ENCODE measurements at places on chromosomes 1 and 21. TPM values are rescaled to one million over a fixed set of nuclear protein-coding genes. Genes with fewer than 3 reads are reported as not detected.

The CXADR gene
- 41.9 TPM for total RNA-seq

The HLX gene
- 1.6 TPM for total RNA-seq

GRCh38 chr1:197917805-197918651, 856 bp downstream of the LHX9 start:
- H3K4me3 ChIP-seq = no peak overlapping the region
- no peaks in the 10 kb centered on the region for H3K36me3 ChIP-seq
- no peak overlapping the region for H3K27ac ChIP-seq
- no peak for DNase-seq
- H3K27me3 ChIP-seq = no peaks in the 10 kb centered on the region
- H3K4me1 ChIP-seq = peaks cover 60% of the 10 kb centered on the region

- H3K4me3 ChIP-seq = no peak overlapping the region
- no peaks in the 10 kb centered on the region for H3K4me1 ChIP-seq
- DNase-seq = no peak
- no peaks in the 10 kb centered on the region for H3K27me3 ChIP-seq
Observed at GRCh38 chr1:28118640-28119307, 30.4 kb upstream of the EYA3 start.

DNA sequence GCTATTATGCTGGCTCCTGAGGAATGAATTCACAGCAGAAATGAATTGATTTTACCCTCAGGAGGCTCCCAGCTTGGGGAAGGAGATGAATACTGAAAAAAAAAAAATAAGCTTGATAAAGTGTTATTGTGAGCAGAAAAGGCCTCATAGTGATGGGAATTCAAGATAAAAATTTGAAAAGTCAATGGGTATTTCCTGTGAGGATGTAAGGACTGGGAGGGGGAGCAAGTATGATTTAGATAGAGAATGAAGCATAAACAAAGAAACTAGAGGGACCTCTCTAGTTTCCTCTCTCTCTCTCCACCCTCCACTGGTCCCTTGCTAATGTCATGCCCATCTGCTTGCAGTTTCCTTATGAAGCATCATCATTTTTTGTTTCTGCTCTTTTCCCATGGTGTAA, 439.0 kb upstream of the PLXNA2 start:
- H3K4me3 ChIP-seq = no peak overlapping the region
- no peaks in the 10 kb centered on the region for H3K4me1 ChIP-seq
- no peak overlapping the region for H3K27ac ChIP-seq
- H3K36me3 ChIP-seq = no peaks in the 10 kb centered on the region

GRCh38 chr1:46622344-46622743, 5.7 kb upstream of the MOB3C start:
- H3K4me3 ChIP-seq = no peak overlapping the region
- H3K36me3 ChIP-seq = no peaks in the 10 kb centered on the region
- peaks cover 3% of the 10 kb centered on the region for H3K4me1 ChIP-seq

- H3K27ac ChIP-seq = no peak overlapping the region
- no peaks in the 10 kb centered on the region for H3K27me3 ChIP-seq
- no peaks in the 10 kb centered on the region for H3K4me1 ChIP-seq
- no peak overlapping the region for H3K4me3 ChIP-seq
- H3K36me3 ChIP-seq = no peaks in the 10 kb centered on the region
- DNase-seq = no peak
Observed at GRCh38 chr1:58003059-58003458, 543.5 kb downstream of the OMA1 start.

- H3K27ac ChIP-seq = no peak within 1 kb of the TSS
- no peaks in the 10 kb centered on the region for H3K36me3 ChIP-seq
- H3K4me3 ChIP-seq = no peak within 1 kb of the TSS
- H3K4me1 ChIP-seq = peaks cover 37% of the 10 kb centered on the region
- H3K27me3 ChIP-seq = peaks cover 33% of the 10 kb centered on the region
Observed at GRCh38 chr1:34164771-34165391, at the start of gene CSMD2. Gene CSMD2, minus strand, starts transcription at chr1:34165230. Its CDS starts 133 bp downstream, at chr1:34165097.

DNA sequence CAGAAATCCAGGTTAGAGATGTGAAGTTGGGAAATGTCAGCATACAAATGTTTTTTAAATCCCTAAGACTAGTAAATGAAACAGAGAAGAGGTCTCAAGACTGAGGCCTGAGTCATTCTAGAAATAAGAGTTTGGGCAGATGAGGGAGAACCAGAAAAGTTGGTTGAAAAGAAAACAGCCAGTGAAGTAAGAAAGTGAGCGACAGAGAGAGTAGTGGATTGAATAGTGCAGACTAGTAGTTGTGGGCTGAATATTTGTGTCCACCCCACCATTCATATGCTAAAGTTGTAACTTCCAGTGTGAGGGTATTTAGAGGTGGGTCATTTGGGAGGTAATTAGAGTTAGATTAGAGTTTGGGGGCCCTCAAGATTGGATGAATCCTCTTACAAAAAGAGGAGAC, 889.2 kb downstream of the TTLL7 start:
- no peaks in the 10 kb centered on the region for H3K27me3 ChIP-seq
- H3K36me3 ChIP-seq = no peaks in the 10 kb centered on the region
- H3K4me1 ChIP-seq = no peaks in the 10 kb centered on the region
- no peak overlapping the region for H3K4me3 ChIP-seq

GRCh38 chr1:50158421-50158820, 49.7 kb downstream of the ELAVL4 start:
- H3K4me3 ChIP-seq = no peak overlapping the region
- no peaks in the 10 kb centered on the region for H3K36me3 ChIP-seq
- H3K27ac ChIP-seq = no peak overlapping the region
- no peak for DNase-seq
- no peaks in the 10 kb centered on the region for H3K27me3 ChIP-seq
- H3K4me1 ChIP-seq = no peaks in the 10 kb centered on the region

The PTPN22 gene
- total RNA-seq = 2.9 TPM

The RAB7B gene
- total RNA-seq = 0.78 TPM

GRCh38 chr1:57089855-57090254, 124.0 kb upstream of the C8B start:
- no peaks in the 10 kb centered on the region for H3K4me1 ChIP-seq
- no peaks in the 10 kb centered on the region for H3K36me3 ChIP-seq
- no peaks in the 10 kb centered on the region for H3K27me3 ChIP-seq
- no peak overlapping the region for H3K27ac ChIP-seq
- DNase-seq = no peak

DNA sequence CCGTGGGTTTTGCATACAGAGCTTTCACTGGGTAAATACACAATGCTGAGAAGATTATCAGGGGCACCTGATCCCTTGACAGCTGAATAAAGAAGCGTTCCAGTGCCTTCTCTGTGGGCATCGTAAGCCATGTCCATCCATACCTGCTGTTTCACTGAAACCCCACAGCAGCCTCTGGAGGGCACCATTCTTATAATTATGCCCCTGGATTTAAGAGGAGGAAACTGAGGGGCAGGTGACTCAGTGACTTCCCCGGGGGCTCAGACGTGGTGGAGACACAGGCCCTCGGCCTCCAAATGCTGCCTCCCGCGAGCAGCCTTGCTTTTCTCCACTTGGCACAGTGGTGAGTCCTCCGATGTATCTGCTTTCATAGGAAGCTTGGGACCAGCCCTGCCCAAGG, 56.7 kb downstream of the B3GALT5 start:
- no peak overlapping the region for H3K4me3 ChIP-seq
- H3K27ac ChIP-seq = peak overlapping the region; percentile 83
- DNase-seq = no peak
- H3K4me1 ChIP-seq = peaks cover 83% of the 10 kb centered on the region
- H3K36me3 ChIP-seq = no peaks in the 10 kb centered on the region
- H3K27me3 ChIP-seq = no peaks in the 10 kb centered on the region
